HCT116 (cell line): ENCODE measurements at places on chromosomes 1 and 21. TPM values are rescaled to one million over a fixed set of nuclear protein-coding genes. Genes with fewer than 3 reads are reported as not detected.

The PRELP gene
- total RNA-seq: 0.10 TPM

The LRRC53 gene
- not detected for total RNA-seq

- DNase-seq: no peak
Measured at GRCh38 chr1:84272401-84272800, 29.1 kb upstream of the SAMD13 start.

GRCh38 chr1:178727014-178727895 lies 2.2 kb downstream of the RALGPS2 start:
- DNase-seq: no peak

DNA sequence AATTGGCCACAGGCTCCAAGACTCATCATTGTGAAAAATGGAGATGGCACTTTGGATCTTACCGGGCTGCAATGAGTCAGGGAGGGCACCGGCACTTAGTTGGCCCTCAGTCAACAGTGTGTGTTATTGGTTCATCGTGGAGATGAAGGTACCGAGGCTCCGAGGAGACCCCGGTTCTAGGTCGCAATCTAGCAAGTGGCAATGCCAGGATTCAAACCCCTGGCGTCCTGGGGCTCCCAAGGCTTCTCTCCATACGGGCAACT lies 49.0 kb upstream of the ACOT11 start:
- DNase-seq: no peak

DNA sequence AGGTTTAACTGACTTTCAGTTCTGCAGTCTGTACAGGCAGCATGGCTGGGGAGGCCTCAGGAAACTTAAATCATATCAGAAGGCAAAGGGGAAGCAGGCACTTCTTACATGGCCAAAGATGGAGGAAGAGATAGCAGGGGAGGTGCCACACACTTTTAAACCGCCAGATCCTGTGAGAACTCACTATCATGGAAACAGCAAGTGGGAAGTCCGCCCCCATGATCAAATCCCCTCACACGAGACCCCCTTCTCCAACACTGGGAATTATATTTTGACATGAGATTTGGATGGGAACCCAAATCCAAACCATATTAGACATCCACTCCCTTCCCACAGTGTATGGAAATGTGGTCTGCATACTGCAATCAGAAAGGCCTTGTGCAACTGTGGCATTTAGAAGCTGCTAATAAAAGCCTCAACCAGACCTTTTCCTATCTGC lies 148.2 kb downstream of the FCRL5 start:
- DNase-seq: no peak

- DNase-seq: no peak
Measured at GRCh38 chr1:58183286-58183685, 363.2 kb downstream of the OMA1 start.

DNA sequence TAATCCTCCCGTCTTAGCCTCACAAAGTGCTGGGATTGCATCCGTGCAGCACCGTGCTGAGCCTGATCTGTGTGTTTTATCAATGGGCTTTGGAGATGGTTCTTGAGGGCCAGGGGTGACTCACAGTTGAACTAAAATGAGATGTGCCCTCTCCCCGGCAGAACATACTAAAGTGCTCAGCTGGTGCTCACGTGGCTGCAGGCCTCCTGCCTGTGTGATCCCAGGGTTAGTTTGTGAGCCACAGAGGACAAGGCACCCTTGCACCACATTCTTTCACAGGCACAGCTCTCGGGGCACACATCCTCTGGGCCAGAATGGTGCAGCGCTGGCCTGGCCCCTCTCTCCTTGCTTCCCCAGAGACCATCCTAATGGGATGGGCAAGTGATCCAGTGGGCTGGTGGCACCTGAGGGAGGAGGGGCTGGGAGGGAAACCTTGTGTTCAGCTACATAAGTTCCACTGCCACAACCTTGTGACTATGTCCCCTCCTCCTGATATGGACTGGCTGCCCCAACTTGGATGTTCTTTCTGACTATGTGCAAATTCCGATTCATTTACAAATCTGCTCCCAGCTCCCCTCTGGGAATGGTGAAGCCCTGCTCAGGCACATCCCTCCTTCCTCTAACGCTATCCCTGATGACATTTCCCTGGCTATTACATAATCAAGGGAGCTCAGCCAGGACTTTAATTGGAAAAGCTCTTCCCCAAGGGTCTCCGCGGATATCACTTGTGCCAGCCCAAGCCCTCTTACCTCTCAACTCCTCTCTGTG lies 197.0 kb upstream of the EDN2 start:
- DNase-seq: no peak

- DNase-seq: no peak
Measured at GRCh38 chr1:225998560-225999226, 450 bp downstream of the SDE2 start.

- no peak for DNase-seq
Measured at GRCh38 chr1:230992100-230992774, 13.3 kb downstream of the ARV1 start.
